HFFc6 (cell line): ENCODE measurements at places on chromosomes 4 and X.

DNA sequence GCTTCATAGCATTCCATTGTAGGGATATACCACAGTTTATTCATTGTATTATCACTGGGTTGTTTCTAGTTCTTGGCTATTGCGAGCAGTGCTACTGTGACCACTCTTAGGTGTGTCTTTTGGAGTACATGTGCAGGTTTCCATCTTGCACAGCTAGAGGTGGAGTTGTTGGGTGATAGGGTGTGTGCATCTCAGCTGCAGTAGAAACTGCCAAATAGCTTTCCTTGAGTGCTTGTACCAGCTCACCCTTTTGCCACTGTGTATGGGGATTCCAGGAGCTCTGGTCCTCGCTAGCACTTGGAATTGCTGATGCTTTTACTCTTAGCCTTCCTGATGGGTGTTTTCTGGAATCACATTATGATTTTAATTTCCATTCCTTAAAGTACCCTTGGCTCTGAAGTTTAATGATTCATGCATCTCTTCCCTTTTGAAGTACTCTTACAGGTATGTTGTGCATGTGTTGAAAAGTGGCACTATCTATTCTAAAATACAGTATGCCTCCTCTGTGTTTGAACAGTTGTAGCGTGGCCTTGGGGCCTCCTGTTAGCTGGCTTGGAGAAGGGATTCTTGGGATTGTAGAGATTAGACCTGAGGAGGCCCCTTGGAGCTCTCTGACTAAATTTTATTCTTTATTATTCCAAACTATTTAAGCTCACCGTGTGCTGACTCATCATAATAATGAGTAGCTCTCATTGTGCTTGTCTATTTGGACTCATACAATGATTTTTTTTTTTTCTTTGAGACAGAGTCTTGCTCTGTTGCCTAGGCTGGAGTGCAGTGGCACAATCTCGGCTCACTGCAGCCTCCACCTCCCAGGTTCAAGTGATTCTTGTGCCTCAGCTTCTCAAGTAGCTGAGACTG is 38.4 kb downstream of the HTT start:
- H3K36me3 ChIP-seq: peaks cover 47% of the 10 kb centered on the region
- H3K27ac ChIP-seq: peak overlapping the region; percentile 84
- H3K4me1 ChIP-seq: peaks cover 82% of the 10 kb centered on the region
- DNase-seq: no peak

GRCh38 chr4:184750926-184751584 is 17.2 kb upstream of the CENPU start:
- peaks cover 10% of the 10 kb centered on the region; the same call in 1 of the 2 replicates for H3K36me3 ChIP-seq
- peaks cover 36% of the 10 kb centered on the region for H3K4me1 ChIP-seq
- no peak for DNase-seq

DNA sequence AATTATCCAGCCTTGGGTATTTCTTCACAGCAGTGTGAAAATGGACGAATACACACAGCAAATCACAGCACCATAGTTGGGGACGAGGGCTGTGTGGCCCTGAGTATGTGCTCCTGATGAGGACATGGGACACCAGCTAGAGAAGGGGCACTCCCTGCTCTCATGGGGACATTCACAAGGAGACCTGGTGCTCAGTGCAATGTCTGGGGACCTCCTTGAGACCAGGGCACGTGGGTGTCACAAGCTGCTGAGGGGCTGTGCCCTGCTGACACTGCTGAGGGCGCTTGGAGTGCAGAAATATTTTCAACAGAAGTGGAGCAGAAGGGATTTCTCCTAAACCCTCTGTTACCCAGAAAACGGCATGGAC is 65.4 kb downstream of the TRMT44 start:
- DNase-seq: no peak
- H3K27ac ChIP-seq: no peak overlapping the region
- no peak overlapping the region for H3K4me3 ChIP-seq
- H3K27me3 ChIP-seq: peaks cover 41% of the 10 kb centered on the region
- H3K36me3 ChIP-seq: no peaks in the 10 kb centered on the region

DNA sequence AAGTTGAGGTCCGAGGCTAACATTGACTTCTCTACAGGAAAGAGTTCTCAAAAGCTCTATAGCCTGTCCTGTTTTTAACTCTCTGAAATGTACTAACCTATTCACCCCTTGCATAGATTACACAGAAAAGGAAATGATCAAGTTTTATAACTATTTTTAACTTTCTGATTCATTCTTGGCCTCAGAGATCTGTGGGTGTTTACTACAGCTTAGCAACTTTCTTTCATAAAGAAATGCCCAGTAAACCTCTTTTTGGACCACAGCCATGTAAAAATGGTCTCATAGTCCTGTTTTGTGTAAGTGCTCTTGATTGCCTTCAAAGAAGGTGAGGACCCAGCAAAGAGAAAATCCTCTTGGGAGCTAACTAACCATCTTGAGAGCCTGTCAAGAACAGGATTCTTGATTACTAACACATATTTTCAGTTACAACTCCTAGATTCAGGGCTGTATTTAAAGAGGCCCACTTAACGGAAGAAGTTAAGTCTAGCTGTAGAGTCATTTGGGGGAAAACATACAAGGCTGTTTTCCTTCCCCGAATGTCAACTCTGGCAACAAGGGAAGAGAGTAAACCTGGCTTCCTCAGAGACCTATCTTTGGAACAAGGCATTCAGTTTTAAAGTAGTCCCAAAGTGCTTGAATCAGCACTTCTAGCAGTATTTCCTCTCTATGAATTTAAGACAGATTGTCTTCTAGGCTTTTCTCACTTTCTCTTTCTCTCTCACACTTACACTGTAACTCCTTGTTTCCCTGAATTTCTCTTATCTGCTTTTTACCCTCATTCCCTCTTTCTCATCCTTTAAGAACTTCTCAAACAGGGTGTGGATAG is 78.2 kb downstream of the IL21 start:
- H3K36me3 ChIP-seq: no peaks in the 10 kb centered on the region
- H3K4me3 ChIP-seq: no peak overlapping the region
- peaks cover 16% of the 10 kb centered on the region for H3K4me1 ChIP-seq

DNA sequence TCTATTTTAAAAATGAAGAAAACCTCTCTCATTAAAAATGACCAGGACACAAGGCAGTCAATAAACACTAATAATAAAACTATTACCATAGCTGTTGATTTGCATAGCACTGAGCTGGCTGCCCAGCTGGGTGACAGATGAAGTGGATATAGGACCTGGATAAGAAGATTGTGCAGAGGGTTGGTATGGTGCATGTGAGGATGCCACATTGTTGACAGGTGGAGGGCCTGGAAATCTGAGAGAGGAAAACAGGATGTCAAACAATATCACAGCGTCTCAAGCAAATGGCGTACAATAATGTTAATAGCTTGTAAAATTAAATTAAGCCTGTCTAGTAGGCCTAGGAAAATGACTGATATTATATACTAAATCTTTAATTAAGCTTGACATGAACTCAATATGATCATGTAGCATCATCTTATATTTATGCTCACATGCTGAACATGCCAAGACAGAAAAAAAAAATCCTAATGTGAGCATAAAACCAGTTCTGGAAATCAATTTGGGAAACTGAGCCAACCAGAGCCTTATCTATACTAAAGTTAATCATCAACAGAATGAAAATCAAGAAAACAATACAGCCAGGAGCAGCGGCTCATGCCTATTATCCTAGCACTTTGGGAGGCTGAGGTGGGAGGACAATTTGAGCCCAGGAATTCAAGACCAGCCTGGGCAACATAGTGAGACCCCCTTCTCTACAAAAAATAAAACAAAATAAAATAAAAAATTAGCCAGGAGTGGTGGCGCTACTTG is 18.6 kb downstream of the SEC24D start:
- H3K27me3 ChIP-seq: peaks cover 2% of the 10 kb centered on the region; the same call in 1 of the 2 replicates
- peaks cover 76% of the 10 kb centered on the region for H3K4me1 ChIP-seq
- H3K36me3 ChIP-seq: peaks cover 49% of the 10 kb centered on the region
- H3K4me3 ChIP-seq: peak overlapping the region; percentile 32; the same call in 1 of the 2 replicates
- no peak for DNase-seq

GRCh38 chrX:130623518-130623917 is 221.7 kb downstream of the RBMX2 start:
- H3K27me3 ChIP-seq: no peaks in the 10 kb centered on the region
- DNase-seq: no peak
- H3K36me3 ChIP-seq: no peaks in the 10 kb centered on the region
- H3K27ac ChIP-seq: no peak overlapping the region
- H3K4me1 ChIP-seq: no peaks in the 10 kb centered on the region

DNA sequence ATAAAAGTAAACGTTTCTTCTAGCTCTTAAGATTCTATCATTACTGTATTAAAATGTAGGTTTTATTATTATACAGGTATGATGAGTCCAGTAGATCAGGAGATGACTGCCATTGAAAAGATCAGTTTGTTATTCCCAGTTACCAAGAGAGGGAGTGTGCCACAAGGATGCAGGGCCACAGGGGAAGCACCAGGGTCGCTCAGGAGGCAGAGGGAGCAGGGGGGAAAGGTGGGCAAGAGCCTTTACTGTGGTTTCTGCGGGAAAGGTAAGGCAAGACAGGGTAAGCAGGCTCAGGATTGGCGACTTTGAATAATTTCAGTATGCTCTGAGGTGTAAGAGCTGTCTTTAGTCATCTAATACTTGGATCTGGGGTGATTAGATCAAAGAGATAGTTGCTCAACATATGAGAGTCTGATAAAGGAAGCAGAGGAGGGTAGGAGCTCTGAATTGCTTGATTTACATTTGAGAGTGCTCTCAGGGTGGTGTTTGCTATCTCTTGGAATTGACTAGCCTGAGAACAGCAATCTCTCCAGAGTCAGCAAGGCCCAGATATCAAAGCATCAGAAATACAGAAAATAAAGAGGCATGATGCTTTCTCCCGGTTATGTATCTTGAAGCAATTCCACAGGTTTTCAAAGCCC is 86.0 kb downstream of the NDST3 start:
- H3K36me3 ChIP-seq: no peaks in the 10 kb centered on the region
- DNase-seq: no peak
- no peak overlapping the region for H3K27ac ChIP-seq
- H3K4me1 ChIP-seq: peaks cover 7% of the 10 kb centered on the region

DNA sequence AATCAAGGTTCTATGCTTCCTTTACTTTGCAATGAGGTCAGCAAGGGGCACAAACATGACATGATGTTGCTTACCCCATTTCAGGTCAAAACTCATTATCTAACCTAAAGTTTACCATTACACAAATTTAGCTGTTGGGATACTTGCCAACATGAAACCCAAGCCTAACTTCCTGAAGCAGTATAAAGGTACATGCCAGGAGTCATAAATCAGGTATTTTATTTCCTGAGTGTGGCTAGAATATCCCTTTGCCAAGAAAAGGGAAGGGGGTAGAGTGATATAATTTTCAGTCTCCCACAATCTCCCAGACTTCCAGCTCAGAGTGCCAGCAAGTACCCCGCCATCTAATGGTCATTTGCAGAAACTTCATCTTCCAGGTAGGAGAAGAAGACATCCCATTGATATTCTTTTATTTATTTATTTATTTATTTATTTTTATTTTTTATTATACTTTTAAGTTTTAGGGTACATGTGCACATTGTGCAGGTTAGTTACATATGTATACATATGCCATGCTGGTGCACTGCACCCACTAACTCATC is 136.6 kb downstream of the NEXMIF start:
- no peaks in the 10 kb centered on the region for H3K36me3 ChIP-seq
- no peak for DNase-seq

DNA sequence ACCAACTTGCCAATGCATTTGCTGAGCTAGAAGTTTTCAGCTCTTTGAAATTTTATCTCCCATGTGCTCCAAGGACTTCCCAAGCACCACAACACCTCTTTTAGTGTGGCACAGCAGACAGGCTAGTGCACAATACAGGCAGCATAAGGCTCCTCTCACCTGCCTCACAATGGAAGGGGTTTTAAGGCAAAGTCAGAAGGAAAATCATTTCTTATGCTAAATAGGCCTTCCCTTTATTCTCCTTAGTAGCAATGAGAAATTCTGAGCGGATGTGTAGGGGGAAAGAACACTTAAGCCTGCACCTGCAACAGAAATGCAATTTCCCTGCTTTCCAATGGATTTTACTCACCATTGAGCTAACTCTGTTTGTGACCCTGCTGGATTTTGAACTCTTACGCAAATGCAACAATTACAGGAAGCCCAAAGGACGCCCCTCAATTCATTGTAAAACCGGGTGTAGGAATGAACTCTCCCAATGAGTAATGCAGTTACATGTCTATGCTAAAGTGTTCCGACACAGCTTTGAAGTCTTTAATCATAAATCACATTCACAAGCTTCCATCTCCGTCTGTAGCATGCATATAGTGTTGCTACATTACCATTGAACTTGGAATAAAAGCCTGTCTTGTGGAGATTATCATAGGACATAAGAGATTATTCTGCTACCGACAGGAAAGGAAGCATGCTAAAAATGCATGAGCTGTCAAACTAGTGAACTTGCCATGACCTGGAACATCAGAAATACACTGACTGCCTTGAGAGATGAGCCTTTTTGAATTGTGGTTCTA is 1084.9 kb downstream of the RPA4 start:
- DNase-seq: no peak
- no peak overlapping the region for H3K4me3 ChIP-seq
- no peak overlapping the region for H3K27ac ChIP-seq
- peaks cover 14% of the 10 kb centered on the region for H3K4me1 ChIP-seq
- H3K36me3 ChIP-seq: no peaks in the 10 kb centered on the region

- peaks cover 39% of the 10 kb centered on the region for H3K4me1 ChIP-seq
- peak; percentile 86 for DNase-seq
- H3K36me3 ChIP-seq: no peaks in the 10 kb centered on the region
These were observed 28.6 kb downstream of the SLC16A2 start for GRCh38 chrX:74449937-74450330.

DNA sequence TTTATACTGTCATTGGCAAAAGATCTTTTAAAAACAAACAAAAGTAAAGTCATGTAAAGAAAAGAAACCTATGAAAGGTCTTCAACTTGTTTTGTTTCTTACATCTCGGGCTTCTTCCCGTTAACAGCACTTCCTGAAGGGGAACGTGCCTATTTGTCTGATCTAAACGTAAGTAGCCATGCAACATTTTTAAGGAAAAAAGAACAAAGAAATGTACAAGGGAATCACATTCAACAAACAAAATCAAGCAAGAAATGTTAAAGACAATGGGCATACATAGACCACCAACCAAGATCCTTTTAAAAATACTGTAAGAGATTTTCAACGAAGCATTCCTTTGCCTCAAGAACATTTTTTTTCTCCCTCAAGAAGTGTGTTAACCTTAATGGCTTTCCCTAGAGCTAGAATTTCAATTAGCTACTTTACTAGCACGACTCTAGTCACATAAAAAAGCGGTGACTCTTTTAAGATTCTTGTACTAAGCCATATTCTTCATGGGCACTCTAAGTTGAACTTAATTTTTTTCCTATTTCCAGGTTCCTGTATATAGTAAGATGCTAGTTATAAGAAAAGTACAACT is 112.0 kb upstream of the TTC29 start:
- peaks cover 47% of the 10 kb centered on the region for H3K4me1 ChIP-seq
- no peaks in the 10 kb centered on the region; the same call in 1 of the 2 replicates for H3K27me3 ChIP-seq
- peak overlapping the region; percentile 86 for H3K27ac ChIP-seq
- H3K4me3 ChIP-seq: peak overlapping the region; percentile 92
- DNase-seq: no peak

- H3K27me3 ChIP-seq: peaks cover 7% of the 10 kb centered on the region; the same call in 1 of the 2 replicates
- no peak overlapping the region for H3K4me3 ChIP-seq
- no peak for DNase-seq
These were observed 116.7 kb downstream of the UBE2K start for GRCh38 chr4:39814403-39815185.

DNA sequence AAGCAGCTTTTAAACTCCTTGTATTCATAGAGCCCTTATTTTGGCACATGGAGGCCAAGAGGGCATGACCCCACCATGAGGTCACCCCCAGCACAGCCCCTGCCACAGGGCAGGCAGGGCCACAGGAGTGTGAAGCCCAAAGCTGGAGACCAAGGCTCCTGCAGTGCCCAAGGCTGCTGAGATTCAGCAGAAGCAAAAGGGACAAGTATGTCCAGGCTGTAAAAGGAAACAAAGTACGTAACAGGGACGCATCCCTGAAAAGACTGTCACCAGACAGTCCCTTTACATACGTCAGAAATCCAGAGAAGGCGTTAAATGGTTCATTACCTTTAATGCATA is 18.9 kb downstream of the GAK start:
- peaks cover 13% of the 10 kb centered on the region; the same call in 1 of the 2 replicates for H3K4me1 ChIP-seq
- H3K4me3 ChIP-seq: no peak overlapping the region
- no peak for DNase-seq
